Esophagus squamous epithelium (tissue), 5 donors: ENCODE measurements at places on chromosomes 2 and 18. TPM values are rescaled to one million over a fixed set of nuclear protein-coding genes. Genes with fewer than 3 reads are reported as not detected.

The DPP10 gene
- 0.09 TPM for total RNA-seq

The MGAT4A gene
- total RNA-seq: 11.6 TPM

DNA sequence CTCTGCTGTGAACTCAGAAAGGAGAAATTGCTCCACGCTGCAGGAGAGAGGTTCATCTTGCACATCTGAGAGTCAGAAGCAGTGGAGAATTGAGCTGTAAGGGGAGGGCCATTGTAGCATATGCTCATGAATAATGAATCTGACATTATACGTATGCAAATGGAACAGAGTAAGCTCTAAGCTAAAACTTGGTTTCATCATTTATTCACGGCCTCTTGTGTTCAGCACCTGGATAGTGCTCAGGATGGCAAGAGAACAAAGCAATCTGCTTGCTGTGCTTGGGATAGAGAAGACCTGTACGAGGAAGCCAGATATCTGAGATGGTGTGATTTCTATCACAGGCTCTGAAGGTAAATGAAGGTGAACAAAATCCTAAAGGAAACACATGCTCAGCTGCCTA, 87.9 kb upstream of the GCFC2 start:
- H3K4me1 ChIP-seq: no peaks in the 10 kb centered on the region
- no peaks in the 10 kb centered on the region for H3K27me3 ChIP-seq

GRCh38 chr2:40384714-40385113, 67.2 kb downstream of the SLC8A1 start:
- no peaks in the 10 kb centered on the region for H3K36me3 ChIP-seq
- no peak overlapping the region for H3K27ac ChIP-seq

GRCh38 chr2:148932536-148932935, 57.5 kb downstream of the KIF5C start:
- no peak overlapping the region for H3K4me3 ChIP-seq
- H3K27me3 ChIP-seq: no peaks in the 10 kb centered on the region
- no peaks in the 10 kb centered on the region for H3K36me3 ChIP-seq
- no peaks in the 10 kb centered on the region for H3K4me1 ChIP-seq
- no peak for DNase-seq

GRCh38 chr2:216635171-216635570, 2.0 kb downstream of the IGFBP2 start:
- H3K27ac ChIP-seq: peak overlapping the region; percentile 89
- no peak for DNase-seq
- no peaks in the 10 kb centered on the region for H3K36me3 ChIP-seq
- peak overlapping the region; percentile 68 for H3K4me3 ChIP-seq
